ENCODE measurements at places on chromosomes 16 and 17.

DNA sequence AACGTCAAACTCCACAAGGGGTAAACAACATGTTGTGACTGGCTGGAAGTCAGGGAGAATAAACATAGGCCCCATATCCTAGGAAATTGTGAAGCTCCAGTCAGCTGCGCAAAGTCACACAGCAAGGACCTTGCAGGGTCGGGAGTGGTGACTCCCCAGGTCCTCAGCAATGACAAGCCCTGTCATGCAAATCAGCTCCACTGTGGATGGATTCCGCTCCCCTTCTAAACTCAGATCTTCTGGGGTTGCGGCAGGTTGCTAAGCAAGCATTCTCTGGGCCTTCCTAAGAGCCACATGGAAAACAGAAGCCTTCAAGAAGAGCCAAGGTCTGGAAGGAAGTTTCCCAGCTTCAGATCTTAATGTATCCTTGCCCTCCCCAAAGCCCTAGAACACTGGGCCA, 28.9 kb upstream of the MYO18A start:
- no peak for DNase-seq

DNA sequence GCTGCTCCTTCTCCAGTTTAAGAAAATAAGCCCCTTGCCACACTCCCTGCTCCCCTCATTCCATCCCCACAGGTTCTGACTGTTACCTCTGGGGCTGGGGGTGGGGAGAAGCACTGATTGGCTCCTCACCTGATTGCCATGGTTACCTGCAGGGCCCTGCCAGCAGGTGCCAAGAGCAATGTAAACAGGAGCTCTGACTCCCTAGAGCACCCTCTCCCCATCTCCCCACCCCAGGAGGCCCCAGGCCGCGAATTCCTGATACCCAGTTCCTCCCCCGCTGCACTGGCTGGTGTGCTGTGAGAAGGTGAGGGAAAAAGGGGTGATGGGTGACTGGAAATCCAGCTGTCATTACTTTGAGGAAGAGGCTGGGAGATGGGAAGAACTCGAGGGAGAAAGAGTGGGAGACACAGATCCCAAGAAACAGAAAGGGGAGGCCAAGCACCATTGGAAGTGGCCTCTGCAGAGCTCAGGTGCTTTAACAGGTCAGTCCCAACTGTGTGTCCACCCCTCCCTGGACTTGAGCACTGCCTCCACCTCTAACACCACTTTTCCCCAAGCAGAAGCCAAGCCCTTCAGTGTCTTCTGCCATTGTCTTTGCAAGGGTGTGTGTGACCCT, 4.5 kb downstream of the PCGF2 start:
- DNase-seq, result no peak

DNA sequence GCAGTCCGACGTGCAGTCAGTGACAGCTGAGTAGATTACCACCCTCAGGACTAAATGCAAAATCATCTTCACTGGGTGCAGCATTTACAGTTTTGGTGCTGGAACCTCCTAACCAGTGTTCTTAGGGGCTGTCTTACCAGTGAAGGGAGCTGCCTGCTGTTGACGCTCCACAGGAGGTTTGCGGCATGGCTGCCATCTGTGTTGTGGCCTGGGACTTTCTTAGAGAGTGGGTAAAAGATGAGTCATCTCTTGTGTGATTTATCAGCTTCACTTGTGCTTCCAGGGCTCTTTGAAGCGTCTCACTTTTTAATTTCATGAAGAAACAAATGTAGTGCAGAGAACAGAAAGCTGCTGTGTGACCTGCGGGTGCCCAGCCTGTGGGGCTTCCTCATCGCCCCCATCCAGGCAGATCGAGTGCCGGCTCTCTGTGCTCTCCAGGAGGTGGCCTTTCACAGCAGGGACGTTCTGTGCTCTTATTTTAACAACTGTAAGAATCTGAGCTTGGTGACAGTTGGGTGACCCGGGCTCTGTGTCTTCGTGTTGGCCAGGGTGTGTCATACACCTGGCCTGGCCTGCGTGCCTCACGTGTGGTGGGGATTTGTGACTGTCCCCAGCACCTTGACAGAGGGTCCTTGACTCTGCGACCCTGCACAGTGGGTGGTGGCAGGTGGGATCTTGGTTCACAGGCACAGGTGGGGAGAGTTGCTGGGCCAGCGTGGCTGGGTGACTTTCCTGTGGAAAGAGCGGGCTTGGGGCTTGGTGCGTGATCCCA, 24.3 kb upstream of the ZNF750 start:
- no peak for DNase-seq

- DNase-seq, result no peak
These were observed 63.7 kb upstream of the MRTFB start for GRCh38 chr16:14007450-14007849.

GRCh38 chr17:50397111-50397918, at the start of gene LRRC59:
TSS of gene LRRC59 (minus strand) at chr17:50397523. CDS start at chr17:50397317, 206 bp downstream.
- DNase-seq, result no peak

GRCh38 chr17:53142890-53143289, 679.8 kb upstream of the KIF2B start:
- DNase-seq, result no peak

GRCh38 chr17:80119271-80119791, 17.9 kb downstream of the GAA start:
- DNase-seq, result no peak

DNA sequence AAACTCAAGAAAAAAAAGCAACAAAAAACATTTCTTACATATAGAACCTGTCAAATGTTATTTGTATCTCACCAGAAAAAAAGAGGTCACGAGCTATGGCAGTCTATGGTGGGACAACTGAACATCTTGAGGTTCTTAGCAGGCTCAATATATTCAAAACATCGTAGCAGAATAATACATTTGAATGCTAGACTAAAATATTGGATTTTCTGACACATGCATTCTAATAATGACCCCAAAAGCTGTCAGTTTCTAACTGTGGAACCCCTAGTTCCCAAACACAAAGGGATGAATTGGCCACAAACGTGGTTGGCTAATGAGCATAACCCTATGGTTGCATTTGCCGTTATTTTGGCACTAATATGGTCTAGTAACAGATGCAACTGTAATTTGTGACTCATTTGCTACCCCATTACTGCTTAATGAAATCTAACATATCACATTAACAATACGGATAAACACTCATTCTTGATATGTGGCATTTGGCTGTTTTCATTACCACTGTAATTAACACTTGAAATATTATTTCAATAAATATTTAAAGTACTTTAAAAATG, 81.2 kb downstream of the TOX3 start:
- no peak for DNase-seq

DNA sequence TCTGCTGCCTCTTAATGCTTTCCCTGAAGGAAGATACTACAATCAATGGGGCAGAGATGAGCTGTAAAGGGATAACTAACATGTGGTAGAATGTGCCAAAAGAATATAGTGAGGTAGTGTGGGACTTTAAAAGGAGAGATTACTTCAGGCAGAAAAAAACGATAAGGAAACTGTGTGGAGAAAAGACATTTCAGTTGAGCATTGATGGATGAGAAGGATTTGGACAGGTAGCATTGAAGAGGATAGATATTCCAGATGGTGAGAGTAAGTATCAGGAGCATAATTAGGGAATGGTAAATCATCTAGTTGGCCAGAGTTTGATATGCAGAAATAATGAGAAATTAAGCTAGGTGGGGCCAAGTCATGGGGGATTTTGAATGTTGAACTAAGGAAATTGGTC, 97.3 kb downstream of the NLK start:
- no peak for DNase-seq

DNA sequence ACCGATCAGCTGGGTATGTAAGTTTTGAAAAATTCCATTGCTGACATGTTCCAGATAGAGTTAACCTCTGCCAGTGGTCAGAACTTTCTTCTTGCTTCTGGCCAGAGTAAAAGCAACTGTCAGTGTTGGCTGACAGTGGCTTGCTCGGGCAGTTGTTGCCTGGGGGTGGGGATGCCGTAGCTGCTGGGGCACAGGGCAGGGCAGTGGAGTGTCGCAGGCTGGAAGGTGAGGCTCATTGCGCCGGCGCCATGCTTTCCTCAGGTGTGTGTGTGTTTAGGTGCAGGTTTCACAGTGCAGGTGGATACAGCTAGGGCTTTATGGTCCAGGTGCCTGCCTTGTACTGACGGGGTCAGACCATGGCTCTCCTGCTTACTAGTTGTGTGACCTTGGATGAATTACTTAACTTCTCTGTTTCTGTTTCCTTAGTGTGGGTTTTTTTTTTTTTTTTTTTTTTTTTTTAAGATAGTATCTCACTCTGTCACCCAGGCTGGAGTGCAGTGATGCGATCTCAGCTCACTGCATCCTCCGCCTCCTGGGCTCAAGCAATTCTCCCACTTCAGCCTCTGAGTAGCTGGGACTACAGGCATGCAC, 156.4 kb downstream of the SNX29 start:
- no peak for DNase-seq

DNA sequence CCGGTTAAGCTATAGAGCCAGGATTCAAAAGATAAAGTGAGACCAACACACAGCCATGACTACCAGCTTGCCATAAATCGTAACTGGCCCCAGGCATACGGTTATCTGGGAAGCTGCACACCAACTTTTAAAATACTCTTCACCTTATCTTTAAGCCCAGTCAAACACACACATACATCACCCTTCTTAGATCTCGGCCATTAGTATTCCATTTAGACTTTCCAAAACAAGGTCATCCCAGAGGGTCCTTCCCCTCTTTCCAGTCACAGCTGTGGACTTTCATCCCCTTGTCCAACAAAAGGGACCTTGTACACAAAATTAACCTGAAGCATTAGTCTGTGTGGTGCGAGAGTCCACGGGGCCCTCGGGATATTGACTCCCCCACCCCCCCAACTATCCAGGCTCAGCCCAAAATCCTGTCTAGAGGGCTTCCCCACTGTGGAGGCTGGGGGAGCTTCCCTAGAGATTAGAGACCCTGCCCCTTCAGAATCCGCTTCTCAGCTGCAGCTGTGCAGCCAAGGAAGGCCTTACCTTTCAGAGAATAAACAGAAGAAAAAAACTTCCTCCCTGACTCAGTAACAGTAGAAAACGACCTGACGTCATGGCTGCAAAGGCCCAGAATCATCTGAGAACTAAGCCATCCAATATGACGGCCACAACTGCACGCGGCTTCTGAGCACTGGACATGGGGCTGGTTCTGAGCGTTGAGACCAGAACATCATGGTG, 9.9 kb downstream of the ZFHX3 start:
- DNase-seq, result no peak

DNA sequence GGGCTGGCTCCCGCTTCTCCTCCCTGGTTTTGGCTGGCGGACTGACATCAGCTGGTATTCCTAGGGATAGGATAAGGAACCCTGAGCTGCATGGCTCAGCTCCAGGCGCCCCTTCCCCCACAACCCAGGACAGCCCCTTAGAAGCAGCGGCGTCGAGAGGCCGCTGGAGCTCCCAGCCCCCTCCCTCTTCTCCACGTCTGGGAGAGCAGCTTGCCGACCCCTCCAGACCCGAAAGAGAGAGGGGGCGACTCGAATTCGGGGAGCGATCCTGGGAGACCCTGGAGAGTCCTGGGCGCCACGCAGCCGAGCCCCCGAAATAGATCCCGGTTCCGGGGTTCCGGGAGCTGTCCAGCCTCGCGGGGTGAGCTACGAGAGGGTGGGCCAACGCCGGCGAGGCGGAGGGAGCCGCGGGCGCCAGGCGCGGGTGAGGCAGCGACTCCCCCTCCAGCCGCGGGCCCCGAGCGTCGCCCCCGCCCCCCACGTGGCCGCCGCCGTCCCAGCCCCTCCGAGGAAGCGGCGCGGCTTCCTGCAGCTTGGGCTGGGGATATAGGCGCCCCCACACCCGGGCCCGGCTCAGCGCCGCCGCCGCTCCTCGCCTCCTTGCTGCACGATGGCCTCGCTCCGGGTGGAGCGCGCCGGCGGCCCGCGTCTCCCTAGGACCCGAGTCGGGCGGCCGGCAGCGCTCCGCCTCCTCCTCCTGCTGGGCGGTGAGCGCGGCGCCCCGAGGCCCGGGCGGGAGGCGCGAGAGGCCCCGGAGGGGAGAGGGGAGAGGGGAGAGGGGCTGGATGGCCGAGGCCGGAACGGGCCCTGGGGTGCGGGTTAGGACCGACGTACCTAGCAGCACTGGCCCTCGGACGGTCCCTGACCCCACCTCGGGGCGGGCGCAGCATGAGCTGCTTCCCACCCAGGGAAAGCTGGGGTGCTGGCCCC, at the start of gene RAMP2:
RAMP2 (plus strand) TSS at position 576 of the 930 bp plus-strand sequence; CDS start at position 611, 35 bp downstream.
- DNase-seq, result no peak

- DNase-seq, result no peak
These were observed 225.9 kb upstream of the PMFBP1 start for GRCh38 chr16:72397876-72398275.

DNA sequence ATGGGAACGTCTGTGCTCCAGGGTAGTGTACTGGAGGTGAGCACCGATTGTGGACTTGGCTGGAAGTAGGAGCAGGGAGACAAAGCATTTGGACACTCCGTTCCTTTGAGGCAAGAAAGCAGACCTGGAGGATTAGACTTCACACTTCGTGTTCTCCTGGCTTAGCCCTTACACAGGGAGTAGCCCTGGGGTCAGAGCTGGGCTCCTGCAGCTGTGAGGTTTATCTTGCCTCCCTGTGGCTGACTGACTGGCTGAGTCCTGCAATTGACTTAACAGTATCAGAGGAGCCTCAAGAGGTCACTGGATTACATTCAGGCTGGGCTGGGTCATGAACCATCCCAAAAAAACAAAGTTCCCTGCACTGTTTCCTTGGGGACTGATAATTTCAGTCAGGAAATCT, 37.1 kb downstream of the MPRIP start:
- DNase-seq, result no peak

DNA sequence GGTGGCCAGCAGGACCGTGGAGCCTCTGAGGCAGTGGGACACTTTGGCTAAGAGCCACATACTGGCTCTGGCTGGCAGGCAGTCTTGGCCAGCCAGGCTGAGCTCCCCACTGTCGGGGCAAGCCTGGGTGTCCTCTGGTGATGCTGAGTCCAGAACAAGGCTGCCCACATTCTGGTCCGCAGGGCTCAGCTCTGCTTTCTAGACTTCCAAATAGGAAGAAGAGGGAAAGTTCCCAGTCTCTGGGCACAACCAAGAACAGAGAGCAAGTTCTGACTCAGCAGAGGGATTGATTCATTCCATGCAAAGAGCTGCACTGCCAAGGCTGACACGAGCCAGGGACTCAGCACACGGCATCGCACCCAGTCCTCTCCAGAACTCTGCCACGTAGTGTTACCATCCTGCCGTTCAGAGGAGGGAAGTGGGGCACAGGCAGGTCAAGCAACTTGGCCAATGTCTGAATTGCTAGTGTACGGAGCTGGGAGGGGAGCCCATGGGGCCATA, 58.9 kb downstream of the NOS2 start:
- no peak for DNase-seq

DNA sequence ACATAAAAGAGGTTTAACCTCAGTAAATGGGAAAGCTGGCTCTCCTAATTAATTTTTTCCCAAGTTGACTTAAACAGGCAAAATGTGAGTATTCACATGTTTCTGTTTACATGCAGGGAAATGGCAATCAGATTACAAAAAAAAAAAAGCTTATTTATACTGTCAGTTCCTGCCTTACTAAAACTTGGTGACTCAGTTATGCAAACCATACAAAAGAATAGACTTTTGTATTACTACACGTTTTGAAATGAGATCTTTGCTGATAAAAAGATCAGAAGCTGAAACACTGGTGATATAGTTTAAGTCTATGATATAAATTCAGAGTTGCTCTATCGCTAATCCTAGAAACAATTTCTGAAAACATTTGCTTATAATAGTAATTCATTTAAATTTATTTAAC, 9.4 kb upstream of the KCNJ2 start:
- DNase-seq, result no peak
